ENCODE measurements at places on chromosomes 11 and 22.

DNA sequence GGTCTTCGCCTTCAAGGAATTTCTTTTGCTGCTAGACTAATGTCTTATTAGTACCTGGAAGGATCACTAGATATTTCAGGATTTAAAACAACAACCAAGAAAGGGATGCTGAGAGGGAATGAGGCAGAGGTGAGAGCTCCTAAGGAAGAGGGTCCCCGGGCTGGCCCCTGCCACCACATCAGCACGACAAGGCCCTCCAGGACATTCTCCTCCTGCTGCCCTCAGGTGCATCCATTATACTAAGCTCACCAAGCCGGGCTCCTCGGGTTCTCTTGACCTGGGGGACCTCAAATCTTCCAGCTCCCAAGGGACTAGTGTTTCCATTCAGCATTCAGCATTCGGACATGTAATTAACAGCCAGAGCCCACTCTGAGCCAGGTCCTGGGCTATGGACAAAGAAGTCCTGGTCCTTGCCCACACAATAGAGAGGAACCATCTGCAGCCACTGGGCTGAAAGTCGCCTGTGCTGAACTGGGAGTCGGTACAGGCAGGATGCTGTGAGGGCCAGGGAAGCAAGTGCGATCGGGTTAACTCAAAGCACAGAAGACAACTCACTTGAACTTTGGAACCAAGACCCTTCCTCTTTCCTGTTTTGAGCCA, 29.4 kb upstream of the OAF start:
- no peak for DNase-seq

DNA sequence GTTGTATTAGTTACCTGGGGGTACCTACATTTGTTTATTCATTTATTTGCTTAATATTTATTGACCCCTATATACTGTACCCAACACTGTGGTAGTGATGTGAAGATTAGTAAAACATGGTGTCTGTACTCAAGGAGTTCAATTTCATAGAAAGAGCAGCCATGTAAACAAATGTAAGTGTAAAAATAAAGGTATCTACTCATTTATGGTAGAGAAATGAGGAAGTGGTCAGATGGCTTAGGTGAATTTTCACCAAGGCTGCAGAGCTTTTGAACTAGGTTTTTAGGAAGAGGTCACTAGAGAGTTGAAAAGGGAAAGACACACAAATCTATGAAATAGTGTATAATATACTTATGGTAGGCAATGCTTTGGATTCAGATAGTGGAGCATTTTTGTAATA, 11.1 kb downstream of the CTR9 start:
- no peak for DNase-seq

DNA sequence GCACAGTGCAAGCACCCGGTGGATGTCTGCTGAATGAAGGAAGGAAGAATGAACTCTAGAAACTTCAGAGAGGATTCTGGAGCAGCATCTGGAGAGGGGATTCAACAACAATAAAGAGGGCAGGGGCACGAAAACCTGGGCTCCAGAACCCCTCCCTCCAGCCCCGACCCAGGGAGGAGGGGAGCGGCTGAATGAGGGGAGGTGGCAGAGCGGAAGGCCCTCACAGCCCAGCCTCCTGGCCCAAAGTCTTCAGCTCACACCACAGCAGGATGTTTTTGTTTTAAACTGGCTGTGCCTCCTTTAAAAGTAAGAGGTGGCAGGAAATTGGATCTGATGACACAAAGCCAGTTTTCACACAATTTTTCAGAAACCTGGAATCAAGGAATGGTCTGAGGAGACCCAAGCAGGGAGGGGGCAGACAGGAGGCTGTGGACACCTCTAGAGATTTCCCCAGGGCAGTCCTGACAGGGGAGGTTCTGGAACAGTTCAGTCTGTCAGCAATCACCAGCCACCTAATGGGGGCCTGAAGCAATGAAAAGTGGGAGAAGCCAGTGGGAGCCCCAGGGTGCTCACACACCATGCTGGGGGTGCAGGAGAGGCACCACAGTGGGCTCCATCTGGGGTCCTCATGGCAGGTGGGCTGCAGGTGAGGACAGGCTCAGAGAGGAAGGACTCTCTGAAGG, 44.4 kb upstream of the TCF20 start:
- no peak for DNase-seq

GRCh38 chr11:1155274-1155693, 2.5 kb upstream of the MUC5AC start:
- no peak for DNase-seq

GRCh38 chr22:29633514-29634312, 30.3 kb downstream of the NF2 start:
- no peak for DNase-seq

- no peak for DNase-seq
Observed at GRCh38 chr11:65491614-65492386, 7.0 kb upstream of the MALAT1 start.

DNA sequence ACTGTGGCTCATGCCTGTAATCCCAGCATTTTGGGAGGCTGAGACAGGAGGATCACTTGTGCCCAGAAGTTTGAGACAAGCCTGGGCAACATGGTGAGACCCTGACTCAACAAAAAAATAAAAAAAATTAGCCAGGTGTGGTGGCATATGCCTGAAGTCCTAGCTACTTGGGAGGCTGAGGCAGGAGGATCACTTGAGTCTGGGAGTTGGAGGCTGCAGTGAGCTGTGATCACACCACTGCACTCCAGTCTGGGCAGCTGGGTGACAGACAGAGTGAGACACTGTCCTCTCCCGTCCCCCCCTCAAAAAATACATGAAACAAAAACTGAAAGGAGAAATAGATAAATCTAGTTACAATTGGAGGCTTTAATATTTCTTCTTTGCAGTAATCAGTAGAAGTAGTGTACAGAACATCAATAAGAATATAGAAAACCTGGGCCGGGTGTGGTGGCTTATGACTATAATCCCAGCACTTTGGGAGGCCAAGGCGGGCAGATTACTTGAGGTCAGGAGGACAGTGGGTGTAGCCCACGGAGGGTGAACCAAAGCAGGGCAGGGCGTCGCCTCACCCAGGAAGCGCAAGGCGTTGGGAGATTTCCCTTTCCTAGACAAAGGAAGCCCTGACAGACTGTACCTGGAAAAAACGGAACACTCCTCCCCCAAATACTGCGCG, 19.6 kb upstream of the DLAT start:
- DNase-seq = no peak

GRCh38 chr11:109350091-109350490, 71.9 kb upstream of the C11orf87 start:
- no peak for DNase-seq

GRCh38 chr22:30697975-30698374, 3.3 kb downstream of the OSBP2 start:
- no peak for DNase-seq

DNA sequence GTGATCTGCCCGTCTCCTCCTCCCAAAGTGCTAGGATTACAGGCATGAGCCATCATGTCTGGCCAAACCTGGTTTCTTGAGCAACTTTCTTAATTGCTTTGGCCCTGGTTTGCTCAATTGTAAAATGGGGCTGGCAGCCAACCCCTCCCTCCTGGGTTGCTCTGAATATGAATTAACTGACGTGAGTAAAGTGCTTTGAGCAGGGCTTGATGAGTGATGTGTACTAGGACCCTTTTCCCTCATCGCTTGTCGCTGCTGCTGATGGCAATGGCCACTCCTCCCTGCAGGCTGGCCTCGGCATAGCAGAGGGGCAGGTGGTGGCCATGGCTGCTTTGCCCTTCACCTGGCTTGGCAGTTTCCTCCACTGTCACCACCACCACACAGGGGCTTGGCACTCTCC, 41.5 kb downstream of the RNF141 start:
- no peak for DNase-seq

DNA sequence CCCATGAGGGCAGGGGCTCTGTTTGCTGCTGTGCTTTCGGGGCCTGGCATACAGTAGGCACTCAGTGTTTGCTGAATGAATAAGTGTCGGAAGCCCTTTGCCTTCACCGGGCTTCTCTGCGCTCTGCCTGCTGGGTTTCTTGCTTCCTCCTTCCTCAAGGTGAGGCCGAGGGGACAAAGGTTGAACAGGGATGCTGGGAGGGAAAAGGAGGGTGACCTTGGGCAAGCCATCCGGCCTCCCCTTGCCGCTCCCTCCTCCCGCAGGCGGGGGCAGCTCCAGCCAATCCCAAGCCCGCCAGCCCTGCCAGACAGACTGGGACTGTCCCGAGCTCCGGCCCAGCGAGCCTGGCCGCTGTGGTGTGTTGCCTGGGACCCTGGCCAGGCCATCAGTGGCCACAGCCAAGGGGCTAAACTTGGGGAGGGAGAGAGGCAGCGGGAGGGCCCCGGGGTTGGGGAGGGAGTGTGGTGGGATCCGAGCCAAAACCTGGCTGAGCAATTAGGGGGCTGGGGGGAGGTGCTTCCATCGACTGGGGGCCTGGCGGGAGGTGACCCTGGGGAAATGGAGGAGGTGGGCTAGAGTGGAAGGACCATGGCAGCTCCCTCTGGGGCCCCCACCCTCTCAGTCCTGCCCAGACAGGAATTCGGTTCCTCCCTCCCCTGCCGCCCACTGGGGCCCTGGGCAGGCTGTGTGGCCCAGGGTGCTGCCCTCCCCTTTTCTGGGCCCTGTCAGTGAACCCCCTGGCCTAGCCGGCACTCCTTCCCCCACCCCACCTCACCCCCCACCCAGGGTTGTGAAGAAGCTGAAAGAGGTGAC, 3.4 kb upstream of the RCOR2 start:
- no peak for DNase-seq

DNA sequence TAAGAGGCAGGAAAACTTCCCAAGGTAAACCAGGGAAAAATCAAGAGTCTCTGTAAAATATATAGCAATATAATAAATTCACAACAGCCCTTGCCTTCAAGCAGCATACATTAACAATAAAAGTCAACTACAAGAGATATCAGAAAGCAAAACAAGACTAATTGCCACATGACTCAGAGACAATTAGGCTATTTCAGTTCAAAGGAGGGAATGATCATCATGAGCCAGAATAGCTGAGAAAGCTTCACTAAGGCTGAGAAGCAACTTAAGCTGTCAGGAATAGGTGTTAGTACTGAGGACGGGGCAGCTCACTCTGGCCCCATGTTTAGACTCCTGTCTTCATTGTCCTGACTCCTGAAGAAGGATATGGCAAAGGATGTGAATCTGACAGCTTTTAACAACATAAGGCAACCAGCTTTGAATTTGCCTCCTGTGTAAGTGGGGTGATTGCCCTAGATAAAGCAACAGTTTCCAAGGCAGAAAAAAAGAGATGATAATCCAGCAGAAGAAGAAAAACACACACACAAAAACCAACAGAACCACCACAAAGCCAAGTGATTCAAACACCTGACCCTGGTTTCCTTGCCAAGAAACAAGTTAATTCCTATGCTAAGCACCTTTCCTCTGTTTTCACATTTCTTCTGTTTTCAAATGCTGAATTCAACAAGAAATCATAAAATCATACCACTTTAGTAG, 60.8 kb downstream of the SIK3 start:
- DNase-seq = no peak

- no peak for DNase-seq
Observed at GRCh38 chr11:1402355-1403077, 12.8 kb downstream of the BRSK2 start.

DNA sequence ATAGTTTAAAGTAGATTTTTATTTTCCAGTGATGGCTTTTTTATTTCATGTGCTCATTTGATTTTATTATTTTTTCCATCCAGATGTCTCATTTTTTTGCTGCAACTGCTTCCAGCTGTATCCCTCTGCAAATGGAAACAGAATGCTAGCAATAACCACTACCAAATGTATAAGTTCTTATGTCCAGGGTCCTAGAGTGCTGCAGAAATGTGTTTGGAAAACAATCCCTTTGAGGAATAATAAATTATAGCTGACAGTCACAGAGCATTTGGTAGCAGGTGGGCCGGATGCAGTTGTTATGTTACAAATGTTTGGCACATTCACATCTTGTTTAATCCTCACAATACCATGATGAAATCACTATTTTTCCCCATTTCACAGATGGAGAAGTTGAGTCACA, 300.7 kb upstream of the PDGFD start:
- no peak for DNase-seq

- no peak for DNase-seq
Observed at GRCh38 chr11:46701078-46701654, 335 bp downstream of the ZNF408 start.

DNA sequence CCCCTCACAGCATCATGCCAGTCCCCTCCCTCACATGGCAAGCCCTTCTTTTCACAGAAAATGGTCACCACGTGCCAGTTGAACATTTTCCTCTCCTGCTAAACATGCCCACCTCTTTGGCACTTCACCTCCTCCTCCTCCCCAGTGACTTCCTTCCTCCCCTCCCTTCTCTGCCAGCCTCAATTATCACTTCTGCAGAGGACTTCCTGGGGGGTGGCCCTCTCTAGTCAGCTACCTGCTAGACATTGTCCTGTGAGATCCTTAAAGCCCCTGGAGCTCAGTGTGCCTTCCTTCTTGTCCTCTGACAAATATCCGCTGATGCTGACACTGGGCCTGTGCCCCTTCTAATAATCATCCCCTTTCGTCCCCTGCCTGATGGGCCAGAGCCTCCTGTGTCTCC, 43.2 kb upstream of the E2F8 start:
- no peak for DNase-seq

GRCh38 chr11:64887757-64888405, 9.5 kb upstream of the EHD1 start:
- peak; percentile 84 for DNase-seq

DNA sequence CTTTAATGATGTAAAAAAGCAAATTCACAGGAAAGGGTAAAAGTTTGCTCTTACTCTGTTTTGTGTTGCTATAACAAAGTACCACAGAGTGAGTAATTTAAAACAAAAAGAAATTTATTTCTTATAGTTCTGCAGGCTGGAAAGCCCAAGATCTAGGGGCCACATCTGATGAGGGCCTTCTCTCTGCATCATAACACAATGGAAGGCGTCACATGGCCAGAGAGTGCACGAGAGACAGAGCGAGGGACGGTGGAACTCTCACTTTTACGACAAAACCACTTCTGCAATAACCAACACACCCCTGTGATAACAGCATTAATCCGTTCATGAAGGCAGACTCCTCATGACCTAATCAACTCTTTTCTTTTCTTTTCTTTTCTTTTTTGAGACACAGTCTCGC, 31.1 kb downstream of the CD6 start:
- DNase-seq = no peak

DNA sequence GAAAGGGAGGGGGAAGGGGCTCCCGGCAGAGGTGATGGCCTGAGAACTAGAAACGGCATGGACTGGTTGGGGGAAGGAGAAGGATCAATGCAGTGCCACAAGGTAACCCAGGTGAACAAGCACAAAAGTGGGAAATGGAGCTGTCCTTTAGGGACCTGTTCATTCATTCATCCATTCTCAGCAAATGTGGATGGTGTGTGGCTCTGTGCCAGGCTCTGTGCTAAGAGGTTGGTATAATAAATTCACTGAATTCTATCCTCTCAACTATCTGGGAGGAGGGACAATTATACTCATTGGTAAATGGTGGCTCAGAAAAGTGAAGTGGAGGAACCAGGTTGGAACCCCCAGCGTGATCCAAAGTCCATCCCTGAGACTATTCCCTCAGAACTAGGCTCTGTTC, 18.6 kb upstream of the ARAP1 start:
- DNase-seq = no peak

- DNase-seq = no peak
Observed at GRCh38 chr11:8767466-8768142, 85.0 kb downstream of the RPL27A start.

- peak; percentile 36 for DNase-seq
Observed at GRCh38 chr11:125345421-125346178, 150.5 kb downstream of the FEZ1 start.

GRCh38 chr11:120551191-120551590, 39.6 kb downstream of the GRIK4 start:
- DNase-seq = no peak

- DNase-seq = no peak
Observed at GRCh38 chr11:26017322-26017860, 314.5 kb upstream of the ANO3 start.

GRCh38 chr11:43578346-43579170, 102.0 kb upstream of the HSD17B12 start:
- no peak for DNase-seq

GRCh38 chr11:70210530-70210929, 7.4 kb downstream of the FADD start:
- no peak for DNase-seq

Measured in stimulated activated CD4-positive, alpha-beta T cell treated with anti-CD3 and anti-CD28 coated beads, Interleukin-1b, Interleukin-23, amount 100 ng/mL, for 48 hours (primary cell).